NCI-H2107 (cell line): ENCODE measurements at places on chromosomes 16 and 17.

GRCh38 chr17:8124350-8125153 lies 646 bp upstream of the HES7 start:
- DNase-seq = no peak

DNA sequence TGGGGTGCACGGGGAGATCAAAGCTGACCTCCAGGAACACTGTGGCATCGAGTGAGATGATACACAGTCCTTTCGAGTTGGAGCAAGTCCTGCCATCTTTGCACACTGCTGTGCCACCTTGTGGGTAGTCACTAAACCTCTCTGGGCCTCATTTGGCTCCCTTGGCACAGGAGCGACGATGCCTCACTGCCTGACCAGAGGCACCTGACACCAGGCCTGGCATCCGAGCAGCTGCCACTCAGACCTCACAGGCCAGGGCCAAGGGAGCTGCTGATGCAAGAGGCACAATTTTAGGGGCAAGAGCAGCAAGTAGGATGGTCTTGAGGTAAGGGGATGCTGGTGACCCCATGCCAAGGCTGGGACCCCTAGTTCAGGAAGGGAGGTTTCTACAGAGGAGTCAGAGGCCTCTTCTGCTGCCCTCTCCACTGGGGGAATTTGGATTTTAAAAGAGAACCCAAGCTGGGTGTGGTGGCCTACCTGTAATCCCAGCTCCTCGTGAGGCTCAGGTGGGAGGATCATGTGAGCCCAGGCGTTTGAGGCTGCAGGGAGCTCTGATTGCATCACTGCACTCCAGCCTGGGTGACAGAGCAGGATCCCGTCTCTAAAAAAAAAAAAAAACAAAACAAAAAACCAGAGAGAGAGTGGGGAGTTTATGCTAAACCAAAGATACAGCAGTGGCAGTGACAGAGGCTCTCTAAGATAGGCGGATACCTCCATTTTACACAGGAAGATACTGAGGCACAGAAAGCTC lies 6.7 kb upstream of the ADGRG1 start:
- DNase-seq = peak; percentile 18

GRCh38 chr17:72111336-72111923 lies 9.4 kb upstream of the SOX9 start:
- no peak for DNase-seq

GRCh38 chr16:22739077-22739476 lies 74.9 kb upstream of the HS3ST2 start:
- DNase-seq = no peak

DNA sequence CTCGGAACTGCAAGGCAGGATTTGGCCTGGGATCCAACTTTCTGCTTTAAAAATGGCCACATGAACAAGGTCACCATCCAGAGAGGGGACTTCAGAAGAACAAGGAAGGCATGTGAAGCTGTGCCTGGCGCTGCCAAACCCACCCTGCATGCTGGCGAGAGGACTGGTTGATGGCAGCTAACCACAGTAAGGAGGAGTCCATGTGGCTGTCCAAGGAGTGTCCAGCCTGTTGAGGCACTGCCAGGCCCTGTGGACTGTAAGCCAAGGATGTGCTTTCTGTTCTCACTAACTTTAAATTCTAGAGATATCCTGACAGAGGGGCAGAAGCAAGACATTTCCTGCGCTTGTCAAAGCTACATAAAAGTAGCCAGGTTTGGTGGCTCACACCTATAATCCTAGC lies 40.4 kb downstream of the CDK5R1 start:
- DNase-seq = no peak

DNA sequence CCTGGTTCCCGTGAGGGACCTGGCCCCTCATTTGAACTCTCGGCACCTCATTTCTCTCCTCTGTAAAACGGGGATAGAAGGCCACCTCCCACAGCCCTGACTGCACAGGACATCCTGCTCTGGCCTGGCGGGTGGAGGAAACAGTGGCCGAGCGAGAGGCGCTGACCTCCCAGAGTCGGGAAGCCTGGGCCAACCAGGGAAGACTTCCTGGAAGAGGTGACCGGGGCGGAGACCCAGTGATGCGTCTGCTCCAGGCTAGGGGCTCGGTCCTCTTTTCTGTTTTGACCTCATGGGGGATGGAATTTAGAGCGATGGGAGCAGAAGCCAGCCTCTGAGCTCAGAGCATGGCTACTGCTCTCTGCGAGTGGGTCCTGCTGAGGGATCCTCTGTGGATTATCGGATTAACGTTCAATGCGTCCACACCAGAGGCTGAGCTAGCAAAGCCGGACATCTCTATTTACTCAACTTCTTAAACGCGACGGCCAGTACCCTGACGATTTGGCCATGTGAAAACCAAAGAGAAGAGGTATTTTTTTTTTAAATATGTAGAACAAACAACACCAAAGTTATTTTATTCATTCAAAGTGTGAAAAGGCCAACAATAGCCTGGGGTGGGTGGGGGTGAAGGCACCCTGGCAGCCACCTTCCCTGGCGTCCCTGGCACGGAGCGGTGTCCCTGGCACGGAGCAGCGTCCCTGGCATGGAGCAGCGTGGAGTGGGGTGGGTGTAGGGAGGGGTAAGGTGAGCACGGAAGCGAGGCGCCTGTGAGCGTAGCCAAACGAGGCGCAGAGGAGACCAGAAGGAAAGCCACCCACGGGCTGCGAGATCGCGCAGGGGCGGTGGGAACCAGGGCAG lies 9.2 kb upstream of the MSLN start:
- no peak for DNase-seq

DNA sequence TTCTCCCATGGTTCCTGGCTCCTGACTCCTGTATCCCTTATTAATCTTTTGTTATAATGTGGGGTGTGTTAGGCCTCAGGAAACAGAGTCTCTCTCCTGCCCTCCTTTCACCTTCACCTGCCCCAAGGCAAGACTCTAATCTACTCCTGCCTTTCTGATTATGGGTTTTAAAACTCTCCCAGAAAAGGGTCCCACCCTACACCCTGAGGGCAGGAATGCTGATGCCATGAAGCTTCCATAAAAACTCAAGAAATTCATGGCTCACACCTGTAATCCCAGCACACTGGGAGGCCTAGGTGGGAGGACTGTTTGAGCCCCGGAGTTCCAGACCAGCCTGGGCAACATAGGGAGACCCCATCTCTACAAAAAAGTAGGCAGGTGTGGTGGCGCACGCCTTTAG lies 18.6 kb upstream of the SRCAP start:
- DNase-seq = no peak

GRCh38 chr17:4513113-4514032 lies 14.7 kb downstream of the SPNS2 start:
- DNase-seq = no peak

- DNase-seq = no peak
These were observed 124.3 kb upstream of the IRX5 start for GRCh38 chr16:54806378-54806777.

- DNase-seq = no peak
These were observed 40.5 kb downstream of the DHRS7B start for GRCh38 chr17:21167303-21167702.

- no peak for DNase-seq
These were observed 11.3 kb downstream of the TIMM22 start for GRCh38 chr17:1008008-1008761.

DNA sequence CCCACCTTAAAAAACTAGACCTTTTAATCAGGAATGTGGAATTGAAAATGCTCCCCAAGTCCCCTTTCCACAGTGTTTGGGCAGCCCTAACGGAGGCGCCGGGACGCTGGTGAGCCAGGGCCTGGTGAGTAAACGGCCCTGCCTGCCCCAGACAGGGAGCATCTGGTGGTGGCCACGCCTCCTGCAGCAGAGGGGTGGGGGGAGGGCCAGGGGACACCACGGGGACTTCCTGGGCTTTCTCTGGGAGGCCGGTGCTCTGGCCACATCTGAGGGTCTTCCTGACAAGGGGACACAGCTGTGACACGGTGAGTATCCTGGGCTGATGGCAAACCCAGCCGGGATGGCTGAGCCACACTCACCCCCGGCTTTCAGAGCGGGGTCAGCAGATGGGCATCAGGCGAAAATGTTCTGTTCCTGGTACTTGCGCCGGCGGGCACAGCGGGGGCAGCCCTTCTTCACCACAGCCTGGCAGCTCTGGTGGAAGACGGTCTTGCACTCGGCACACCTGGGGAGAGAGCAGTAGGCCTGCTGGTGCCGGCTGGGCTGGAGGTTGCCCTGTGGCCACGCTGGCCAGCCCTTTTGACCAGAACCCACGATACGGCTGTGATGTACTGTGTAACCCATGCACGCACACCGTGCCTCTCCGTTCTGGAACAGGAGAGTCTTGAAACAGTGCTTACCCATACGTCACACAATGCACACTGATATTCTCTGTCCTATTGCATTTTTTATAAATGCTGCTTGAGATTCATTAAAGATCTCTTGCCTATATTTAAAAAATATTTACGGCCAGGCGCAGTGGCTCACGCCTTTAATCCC lies 5.0 kb upstream of the ARHGAP27 start:
- DNase-seq = no peak

DNA sequence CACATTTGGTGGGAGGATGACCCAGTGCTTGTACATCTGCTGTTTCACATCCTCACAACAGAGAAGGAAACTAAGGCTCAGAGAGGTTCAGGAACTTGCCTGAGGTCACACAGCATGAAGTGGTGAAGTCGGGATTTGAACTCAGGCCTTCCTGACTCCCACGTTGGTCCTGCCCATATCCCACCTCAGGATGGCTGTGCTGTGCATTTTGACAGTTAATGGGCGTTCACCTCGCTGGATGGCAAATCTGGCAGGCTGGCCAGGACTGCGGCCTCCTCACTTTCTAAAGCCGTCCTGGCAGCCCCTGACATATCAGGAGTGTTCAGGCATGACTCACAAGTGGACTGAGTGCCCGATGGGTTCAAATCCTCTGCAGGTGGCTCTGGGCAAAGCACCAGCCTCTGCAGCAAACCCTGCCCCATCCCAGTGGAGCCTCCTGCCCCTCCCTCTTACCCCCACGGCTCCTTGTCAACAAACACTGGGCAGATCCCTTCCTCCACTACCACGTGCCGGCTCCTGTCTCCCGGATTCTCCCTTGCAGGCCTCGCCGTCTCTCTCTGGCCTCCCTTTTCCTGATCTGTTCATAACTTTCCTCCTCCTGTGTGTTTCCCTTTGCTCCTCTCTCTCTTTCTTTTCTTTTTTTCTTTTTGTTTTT lies 29.2 kb downstream of the SOCS3 start:
- no peak for DNase-seq

DNA sequence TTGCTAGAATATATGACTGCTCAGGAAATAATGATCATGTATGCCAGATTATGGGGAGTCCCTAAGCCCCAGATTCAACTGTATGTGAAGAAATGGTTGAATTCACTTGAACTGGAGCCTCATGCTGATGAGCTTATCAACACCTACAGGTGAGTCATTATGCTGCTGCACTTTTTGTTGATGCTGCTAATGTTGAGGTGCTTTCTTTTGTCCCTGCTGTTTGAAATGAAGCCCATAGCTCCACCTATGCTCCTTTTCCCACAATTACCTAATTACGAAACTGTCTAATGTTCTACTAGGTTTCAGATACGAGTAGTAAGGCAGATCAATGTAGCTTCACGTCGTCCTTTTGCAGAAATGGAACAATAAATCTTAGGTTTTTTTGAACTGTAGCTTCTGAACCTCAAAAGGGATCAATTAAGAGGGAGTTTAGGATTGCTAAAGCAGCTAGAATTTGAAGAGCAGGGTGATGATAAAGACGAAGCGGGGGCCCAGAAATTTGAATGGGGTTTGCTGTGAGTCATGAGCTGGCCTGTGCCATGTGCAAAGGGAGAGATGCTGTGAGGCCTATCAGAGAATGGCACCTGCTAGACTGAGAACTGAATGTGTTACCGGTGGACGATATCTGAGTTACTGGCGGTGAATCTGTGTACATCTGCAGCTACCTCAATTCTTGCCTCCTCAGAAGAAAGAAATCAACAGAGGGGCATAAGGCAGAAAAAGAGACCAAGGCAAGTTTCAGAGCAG lies 6.1 kb upstream of the UQCRC2 start:
- DNase-seq = no peak

GRCh38 chr17:28038802-28039201 lies 3.7 kb upstream of the NLK start:
- DNase-seq = no peak

GRCh38 chr17:51434434-51435170 lies 174.3 kb downstream of the UTP18 start:
- no peak for DNase-seq

DNA sequence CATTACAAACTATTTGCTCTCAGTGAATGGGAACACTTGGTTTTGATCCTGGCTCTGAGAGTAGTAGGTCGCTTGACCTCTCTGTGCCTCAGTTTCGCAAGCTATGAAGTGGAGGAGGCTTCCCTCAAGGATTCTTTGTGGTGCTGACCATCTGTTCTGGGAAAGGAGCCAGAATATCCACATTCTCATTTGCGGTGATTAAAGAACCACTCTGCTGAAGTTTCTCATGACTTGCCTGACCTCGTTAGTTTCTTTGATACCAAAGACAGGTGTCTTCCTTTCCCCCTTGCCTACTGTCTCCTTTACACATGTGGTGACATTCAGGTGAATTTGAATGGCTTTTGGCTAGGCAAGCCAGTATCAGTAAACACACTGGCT lies 116.0 kb downstream of the SNX29 start:
- no peak for DNase-seq

- DNase-seq = no peak
These were observed 13.5 kb downstream of the SPECC1 start for GRCh38 chr17:20022701-20023100.

DNA sequence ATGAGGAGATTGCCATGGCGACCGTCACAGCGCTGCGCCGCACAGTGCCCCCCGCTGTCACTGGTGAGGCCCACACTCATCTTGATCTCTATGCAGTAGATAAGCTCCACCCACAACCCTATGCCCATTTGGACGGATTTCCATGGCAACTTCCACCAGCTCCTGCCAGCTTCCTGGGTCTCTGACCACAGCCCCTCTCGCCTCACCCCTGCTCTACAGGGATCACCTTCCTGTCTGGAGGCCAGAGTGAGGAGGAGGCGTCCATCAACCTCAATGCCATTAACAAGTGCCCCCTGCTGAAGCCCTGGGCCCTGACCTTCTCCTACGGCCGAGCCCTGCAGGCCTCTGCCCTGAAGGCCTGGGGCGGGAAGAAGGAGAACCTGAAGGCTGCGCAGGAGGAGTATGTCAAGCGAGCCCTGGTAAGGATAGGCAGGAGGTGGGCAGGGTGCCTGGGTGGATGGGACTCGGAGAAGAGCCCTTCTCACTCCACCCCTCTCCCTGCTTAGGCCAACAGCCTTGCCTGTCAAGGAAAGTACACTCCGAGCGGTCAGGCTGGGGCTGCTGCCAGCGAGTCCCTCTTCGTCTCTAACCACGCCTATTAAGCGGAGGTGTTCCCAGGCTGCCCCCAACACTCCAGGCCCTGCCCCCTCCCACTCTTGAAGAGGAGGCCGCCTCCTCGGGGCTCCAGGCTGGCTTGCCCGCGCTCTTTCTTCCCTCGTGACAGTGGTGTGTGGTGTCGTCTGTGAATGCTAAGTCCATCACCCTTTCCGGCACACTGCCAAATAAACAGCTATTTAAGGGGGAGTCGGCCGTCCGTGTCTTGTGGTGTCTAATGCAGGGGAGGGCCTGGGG lies 4.3 kb downstream of the ALDOA start:
- no peak for DNase-seq

GRCh38 chr16:49932946-49933345 lies 77.0 kb upstream of the ZNF423 start:
- DNase-seq = no peak
